Smooth muscle cell of the brain vasculature (primary cell): ENCODE measurements at places on chromosomes 2 and 18.

DNA sequence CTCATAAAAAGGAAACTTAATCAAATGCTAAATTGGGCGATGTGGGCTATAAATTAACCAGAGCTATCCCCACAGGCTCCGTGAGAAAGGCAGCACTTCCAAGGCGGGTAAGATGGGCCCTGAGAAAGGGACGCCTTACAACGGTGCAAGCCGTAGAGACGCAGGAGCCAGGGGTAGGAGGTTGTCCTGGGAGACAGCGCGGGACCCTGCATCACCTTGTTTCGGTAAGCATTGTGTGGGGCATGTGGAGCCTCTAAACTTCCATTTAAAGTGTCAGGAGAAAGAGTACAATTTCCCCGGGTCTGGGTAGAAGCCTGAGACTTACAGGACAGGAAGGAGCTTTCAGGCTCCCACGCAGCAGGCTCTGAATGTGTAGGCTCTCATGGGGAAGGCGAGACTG lies 1.2 kb upstream of the PER2 start:
- DNase-seq: no peak

- no peak for DNase-seq
Observed at GRCh38 chr18:79818036-79818435, 20.3 kb downstream of the KCNG2 start.

GRCh38 chr2:17051538-17051937 lies 385.9 kb upstream of the CYRIA start:
- DNase-seq: no peak

GRCh38 chr2:191926671-191927070 lies 79.8 kb upstream of the CAVIN2 start:
- no peak for DNase-seq

GRCh38 chr2:135820003-135820618 lies 16.9 kb downstream of the LCT start:
- DNase-seq: no peak

DNA sequence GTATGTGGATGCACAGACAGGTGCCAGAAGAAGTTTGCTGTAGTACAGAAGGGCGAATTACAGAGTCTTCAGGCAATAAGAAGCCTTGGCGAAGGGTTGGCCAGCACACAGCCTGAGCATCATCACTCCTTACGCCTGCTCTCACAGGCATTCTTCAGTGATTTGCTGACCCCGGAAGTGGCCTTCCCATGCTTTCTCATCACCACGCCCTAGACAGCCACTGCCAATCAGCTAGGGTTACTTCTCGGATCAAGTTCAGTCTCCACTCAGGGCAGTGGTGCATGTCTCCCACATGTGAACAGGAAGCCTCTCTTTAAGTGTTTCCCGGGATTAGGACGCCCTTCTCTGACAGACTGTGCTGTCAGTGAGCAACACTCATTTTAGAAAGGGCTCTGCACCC lies 81.8 kb downstream of the C1QL2 start:
- DNase-seq: no peak

- no peak for DNase-seq
Observed at GRCh38 chr18:79608535-79608934, 71.1 kb upstream of the CTDP1 start.

- DNase-seq: no peak
Observed at GRCh38 chr2:207764096-207764630, 5.5 kb downstream of the FZD5 start.

DNA sequence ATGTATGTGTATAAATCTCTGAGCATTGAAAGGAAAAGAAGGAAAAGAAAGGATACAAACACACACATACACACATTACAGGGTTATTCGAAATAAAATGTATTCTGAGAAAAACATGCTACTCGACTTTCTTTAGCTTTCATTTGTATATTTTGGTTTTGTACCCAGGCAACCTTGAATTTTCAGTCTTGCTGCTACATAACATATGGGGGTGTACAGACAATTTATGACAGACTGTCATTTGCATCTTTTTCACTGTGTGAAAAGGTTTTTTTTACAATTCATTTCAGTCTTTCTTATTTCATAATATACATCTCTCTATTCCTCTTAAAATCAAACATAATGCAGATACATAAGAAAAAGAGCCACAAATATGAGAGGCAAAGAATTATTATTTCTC lies 1238.4 kb upstream of the NXPH2 start:
- DNase-seq: no peak
